Stimulated activated CD8-positive, alpha-beta memory T cell treated with anti-CD3 and anti-CD28 coated beads, Interleukin-4, amount 100 ng/mL, for 1 hour (primary cell): ENCODE measurements at places on chromosomes 7 and 10.

- no peak for DNase-seq
Measured at GRCh38 chr7:151696721-151697514, 177.2 kb upstream of the RHEB start.

DNA sequence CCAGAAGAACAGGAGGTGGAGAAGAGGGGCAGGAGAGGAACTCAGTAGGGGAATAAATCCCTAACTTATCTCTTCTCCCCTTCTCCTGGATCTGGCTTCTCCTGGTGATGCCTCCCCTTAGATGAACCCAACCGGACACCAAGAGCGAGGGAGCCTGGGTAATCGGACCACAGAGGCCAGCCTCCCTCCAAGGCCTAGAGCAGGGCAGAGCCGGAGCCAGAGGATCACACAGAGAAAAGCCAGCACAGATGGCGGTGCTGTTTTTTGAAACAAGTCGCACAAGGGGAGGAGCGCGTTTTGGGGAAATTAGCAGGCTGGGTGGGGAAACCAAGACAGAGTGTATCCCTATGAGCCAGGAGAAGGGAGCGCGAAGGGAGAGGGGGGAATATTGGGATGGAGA is 4.9 kb upstream of the SRRM3 start:
- DNase-seq, result no peak

- no peak for DNase-seq
Measured at GRCh38 chr7:77238703-77239136, 39.1 kb upstream of the FGL2 start.

GRCh38 chr7:132276976-132277725 is 299.1 kb downstream of the PLXNA4 start:
- DNase-seq, result no peak

DNA sequence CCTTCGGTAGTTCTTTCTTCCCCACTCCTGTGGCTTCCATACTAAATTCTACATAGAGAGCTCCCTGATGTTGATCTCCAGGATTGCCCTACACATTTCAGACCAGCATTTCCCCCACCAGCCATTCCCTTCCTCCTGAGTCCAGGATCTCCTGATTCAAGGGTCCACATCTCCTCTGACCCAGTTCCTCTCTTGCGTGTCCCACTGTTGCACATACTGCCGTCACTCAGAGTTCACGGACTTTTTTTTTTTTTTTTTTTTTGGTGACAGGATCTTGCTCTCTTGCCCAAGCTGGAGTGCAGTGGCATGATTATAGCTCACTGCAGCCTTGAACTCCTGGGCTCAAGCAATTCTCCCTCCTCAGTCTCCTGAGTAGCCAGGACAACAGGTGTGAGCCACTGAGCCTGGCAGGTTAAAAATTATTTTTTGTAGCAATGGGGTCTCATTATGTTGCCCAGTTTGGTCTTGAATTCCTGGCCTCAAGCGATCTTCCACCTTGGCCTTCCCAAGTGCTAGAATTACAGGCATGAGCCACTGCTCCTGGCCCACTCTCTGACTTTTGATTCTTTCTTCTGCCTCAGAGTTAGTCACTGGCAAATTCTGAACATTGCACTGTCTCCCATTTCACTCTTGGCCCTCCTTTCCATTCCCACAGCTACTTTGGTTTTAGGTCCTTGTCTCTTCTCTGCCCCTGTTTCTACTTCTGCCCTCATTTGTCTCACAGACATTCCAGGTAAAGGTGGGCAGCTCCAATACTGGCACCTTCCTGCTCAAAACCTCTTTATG is 29.6 kb upstream of the ZRANB1 start:
- DNase-seq, result no peak
